ENCODE measurements at places on chromosomes 5 and 9.
A peak's percentile ranks its signal among the peaks of the same experiment; 100 is the strongest.

DNA sequence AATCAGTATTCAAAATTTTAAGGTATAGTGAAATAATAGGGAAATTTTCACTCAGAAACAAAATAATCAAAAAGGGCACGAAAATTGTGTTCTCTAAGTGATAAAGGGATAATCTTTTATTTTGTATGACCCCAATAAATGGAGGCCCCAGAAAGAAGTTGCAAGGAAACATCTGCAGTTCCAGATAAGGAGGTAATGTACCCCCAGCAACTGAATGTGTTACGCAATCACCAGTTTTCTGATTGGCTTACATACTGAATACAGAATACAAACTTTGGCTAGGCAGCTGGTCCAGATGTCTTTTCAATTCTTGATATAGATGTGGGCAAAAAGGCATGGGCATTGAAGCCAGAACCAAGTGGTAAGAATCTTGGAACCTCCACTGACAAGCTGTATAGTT, 1.7 kb upstream of the TOPORS start:
- DNase-seq, result no peak

DNA sequence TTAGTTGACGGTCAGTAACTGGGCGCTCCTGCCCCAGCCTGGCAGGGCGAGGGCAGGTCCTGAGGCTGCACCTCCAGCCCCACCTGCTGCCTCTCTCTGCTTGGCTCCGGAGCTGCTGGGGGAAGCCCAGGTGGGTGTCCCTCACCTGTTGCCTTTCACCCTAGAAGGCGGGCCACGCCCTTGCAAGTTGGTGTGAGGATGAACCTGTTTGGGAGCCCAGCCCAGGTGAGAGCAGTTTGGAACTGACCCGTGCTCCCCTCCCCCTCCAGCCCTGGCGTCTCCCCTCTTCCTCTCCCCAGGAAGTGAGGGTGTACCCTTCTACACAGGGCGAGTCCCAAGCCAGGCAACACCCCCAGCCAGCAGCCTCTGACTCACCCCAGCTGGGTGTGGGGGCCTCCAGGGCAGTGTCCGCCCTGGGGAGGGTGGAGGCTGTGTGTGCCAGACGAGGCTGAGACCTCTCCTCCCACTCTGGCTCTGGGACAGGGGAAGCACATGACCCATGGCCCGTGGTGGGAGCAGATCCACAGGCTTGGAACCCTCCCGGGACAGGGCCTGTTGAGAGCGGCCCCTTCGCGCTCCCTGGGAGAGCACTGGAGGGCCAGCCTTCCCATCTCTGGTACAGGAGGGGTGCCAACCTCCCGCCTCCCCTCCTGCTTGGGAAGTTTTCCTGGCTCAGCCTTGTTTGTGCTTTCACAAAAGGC, 10.4 kb downstream of the LRRC8A start:
- peak; percentile 93 for DNase-seq

- no peak for DNase-seq
These were observed 141.1 kb downstream of the AUH start for GRCh38 chr9:91220491-91221135.

DNA sequence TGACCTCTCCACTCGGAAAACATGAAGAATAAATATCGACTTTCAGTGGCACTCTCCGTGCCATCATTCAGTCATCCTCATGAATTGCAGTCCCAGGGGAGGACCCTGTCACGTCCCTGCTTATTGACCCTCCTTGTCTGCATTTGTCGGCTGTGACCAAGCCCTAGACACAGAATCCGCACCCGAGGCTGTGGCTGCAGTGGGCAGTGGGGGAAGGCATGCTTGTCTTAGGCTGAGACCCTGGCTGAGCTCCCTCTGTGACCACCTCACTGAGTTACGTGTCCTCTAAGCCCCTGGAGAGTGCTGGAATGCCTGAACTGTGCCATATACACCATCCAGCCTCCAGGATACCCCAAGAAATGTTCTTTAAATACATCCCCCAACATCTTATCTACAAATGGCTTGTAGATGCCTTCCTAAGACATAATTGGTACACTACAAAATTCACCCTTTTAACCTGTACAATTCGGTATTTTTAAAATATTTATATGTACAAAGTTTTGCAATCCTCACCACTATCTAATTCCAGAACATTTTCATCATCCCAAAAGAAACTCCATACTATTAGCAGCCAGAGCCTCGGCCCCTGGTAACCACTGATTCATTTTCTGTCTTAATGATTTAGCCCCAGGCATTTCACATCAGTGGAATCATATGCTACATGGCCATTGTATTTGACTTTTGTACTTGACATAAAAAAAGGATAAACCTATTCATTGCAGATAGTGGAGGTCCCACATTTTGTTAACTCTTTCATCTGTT, 80.8 kb upstream of the ICE1 start:
- no peak for DNase-seq

DNA sequence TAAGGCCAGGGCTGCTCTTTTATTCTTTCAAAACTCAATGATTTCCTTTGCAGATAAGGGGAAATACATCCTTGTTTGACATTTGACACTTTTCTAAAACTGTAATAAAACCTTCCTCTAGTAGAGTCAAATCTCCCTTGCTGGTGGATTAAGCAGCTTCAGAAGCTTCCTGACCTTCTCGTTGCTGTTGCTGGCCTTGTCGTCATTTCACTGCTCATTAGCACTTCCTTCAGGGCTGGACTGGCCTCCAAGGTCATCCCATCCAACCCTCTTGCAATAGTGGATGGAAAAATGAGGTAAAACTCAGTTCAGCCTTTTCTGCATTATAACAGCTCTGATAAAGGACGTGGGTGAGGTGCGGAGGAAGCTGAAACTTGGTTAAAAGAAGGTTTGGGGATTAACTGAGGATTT, 1.1 kb upstream of the ADAMTSL1 start:
- DNase-seq, result no peak

- no peak for DNase-seq
These were observed 32.5 kb downstream of the FAM169A start for GRCh38 chr5:74833537-74834266.

GRCh38 chr9:132054024-132054423, 25.6 kb downstream of the MED27 start:
- DNase-seq, result no peak

- DNase-seq, result no peak
These were observed 8.5 kb downstream of the NOP16 start for GRCh38 chr5:176379881-176380280.

DNA sequence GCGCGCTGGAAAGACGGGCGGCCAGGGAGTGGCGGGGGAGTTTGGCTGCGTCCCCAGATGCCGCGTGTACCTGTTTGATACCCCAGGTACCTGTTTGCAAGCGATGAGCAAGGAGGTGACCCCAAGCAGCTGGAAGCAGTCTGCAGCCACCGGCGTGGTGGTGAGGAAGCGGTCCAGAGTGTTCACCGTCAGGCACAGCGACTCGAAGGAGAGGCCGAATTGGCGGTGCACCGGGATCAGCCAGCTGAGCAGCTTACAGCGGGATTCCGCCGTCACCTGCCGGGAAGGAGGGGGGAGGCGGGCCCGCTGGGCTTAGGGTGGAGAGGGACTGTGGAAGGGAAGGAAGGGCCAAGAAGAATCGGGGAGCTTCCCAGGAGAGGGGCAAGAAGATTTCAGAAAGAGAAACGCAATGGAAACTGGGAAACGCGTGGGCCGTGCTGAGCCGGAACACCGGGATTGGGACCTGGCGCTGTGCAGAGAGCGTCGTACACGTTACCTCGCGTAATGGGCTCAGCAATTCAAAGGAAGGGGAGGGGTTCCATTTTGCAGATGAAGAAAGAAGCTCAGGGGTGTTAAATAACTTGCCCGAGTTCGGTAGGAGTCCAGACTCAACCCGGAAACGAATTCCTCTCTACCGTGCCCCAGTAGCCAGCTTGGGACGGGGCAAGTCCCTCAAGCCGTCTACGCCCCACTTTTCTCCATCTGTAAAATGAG, 980 bp downstream of the CCNO start:
- DNase-seq, result no peak

- DNase-seq, result peak; percentile 43
These were observed 45.2 kb upstream of the NEK6 start for GRCh38 chr9:124212381-124213050.

GRCh38 chr5:672329-673160, 20.6 kb downstream of the TPPP start:
- no peak for DNase-seq

GRCh38 chr5:36944607-36945225, 68.1 kb downstream of the NIPBL start:
- DNase-seq, result no peak

DNA sequence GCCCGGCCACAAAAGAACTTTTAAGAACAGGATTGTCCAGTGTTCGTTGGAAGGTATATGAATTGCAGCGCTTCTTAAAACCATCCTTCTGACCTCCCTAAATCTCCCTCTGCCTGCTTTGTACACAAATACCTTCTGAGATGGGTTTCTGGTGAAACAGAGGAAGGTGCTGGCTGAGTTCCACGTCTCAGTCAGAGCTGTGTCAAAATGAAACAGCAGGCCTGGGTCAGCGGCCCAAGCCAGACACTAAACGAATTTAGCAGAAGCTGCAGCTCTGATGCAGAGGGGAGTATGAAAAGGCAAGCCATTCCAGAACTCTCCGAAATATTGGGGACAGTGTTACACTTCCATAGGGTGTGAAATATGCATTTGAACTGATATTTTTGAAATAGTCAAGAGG, 37.8 kb upstream of the CRB2 start:
- no peak for DNase-seq

DNA sequence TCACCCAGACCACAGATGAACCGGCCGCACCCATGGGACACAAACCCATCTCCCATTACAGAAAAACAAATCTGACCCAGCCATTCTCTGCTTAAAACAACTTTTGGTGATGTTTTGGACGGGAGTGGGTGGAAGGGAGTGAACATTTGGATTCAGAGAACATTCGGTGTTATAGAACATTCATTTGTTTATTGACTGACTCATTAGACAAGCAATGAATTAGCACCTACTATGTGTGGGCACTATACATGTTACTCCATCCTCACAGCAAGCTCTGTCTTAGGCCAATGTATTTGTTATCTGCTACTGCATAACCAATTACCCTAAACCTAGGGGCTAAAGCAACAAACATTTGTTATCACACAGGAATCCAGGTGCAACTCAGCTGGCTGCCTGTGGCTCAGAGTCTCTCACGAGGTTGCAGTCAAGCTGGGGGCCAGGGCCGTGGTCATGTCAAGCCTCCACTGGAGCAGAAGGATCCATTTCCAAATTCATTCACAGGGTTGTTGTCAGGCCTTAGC, 5.1 kb upstream of the ERGIC1 start:
- no peak for DNase-seq

GRCh38 chr5:110401881-110402280, 324.6 kb downstream of the TMEM232 start:
- DNase-seq, result no peak

- peak; percentile 82 for DNase-seq
These were observed 15.5 kb downstream of the C5orf15 start for GRCh38 chr5:133952729-133953567.

DNA sequence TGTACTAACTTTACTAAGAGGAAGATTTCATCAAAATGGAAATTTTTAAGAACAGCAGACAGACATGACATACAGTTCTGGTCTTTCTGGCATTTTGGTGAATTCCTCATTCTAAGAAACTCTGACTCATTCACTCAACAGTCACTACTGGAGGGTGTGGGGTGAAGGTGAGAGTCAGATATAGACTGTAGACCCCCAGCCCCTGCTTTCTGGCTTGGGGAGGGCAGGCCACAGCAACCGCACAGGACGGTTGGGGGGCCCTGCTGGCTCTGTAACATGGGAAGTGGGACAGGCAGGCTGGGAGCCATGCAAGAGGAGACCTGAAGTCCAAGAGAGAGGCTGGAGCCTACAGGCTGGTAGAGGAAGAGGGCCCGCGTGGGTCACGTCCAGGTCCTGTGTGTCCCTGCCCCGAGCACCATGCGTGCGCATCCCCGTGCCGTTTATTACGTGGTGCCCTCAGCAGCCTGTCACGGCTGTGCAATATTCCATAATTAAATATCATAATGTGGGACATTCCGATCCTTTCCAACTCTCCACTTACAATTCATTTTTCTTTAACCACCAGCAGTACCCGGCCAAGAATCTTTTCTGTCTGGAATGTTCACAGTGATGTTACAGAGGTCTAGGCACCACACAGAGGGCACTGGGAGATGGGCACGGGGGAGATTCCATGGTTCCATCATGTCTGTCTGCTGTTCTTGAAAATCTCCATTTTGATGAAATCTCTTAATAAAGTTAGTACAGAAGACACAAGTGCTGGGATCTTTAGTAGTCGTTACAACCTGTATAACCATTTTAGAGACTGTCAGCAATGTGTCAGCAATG, 75.5 kb downstream of the SEMA4D start:
- no peak for DNase-seq

DNA sequence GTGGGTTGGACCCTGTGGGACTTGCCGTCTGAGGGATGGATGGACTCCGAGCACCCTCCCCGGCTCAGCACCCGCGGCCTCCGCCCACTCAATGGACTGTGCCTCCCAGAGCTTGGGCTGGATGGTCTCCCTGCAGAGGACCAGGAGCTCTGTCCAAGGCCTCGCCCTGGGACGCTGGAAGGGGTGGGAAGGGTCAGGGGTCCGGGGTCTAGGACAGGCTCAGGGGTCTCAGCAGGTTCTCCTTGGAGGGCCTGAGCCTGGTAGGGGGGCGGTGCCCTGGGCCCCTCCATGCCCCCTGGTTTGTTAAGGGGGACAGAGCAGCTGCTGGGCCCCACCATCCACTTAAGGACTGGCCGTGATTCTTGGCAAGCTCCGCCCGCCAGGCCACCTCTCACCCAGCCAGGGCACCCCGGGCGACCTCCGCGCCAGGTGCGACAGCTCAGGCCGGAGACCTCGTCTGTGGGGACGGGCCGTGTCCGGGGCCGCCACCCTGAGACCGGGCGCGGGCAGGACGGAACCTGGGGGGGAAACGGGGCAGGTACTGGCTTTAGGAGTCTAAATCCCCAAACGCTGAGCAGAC, 29.2 kb downstream of the EXOC3 start:
- peak; percentile 90 for DNase-seq

DNA sequence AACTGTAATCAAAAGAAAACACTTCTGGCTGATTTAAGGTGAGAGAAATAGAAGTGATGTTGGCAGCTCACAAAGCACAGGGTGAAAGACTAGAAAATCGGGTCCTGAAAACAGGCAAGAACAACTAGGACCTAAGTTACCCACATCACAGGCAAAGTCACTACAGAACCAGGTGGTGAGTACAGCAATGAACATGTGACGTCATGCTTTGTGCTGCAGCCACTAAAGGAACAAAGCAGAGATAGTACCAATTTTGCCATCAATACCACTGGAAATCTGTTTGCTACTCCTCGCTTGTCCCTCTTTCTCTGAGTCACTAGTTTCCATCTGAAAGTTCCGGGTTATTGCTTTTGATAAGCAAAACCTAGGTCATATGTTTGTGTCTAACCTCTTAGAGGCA, 326.7 kb downstream of the GABRB2 start:
- no peak for DNase-seq
